Activated T-cell treated with anti-CD3 and anti-CD28 coated beads for 24 hours (primary cell): ENCODE measurements at places on chromosomes 4 and X.

GRCh38 chr4:173415885-173416653 is 17.2 kb upstream of the SCRG1 start:
- DNase-seq: no peak

GRCh38 chr4:110754716-110755115 is 131.8 kb upstream of the PITX2 start:
- DNase-seq: no peak

- no peak for DNase-seq
Measured at GRCh38 chr4:114225436-114225835, 246.0 kb upstream of the ARSJ start.

GRCh38 chr4:7160951-7161440 is 31.3 kb upstream of the SORCS2 start:
- DNase-seq: no peak

GRCh38 chrX:68826113-68826980 is 2.5 kb upstream of the EFNB1 start:
- DNase-seq: no peak

- DNase-seq: no peak
Measured at GRCh38 chr4:153741541-153741940, 18.3 kb downstream of the RNF175 start.

- peak; percentile 80 for DNase-seq
Measured at GRCh38 chr4:56544573-56545131, 39.1 kb downstream of the ARL9 start.

GRCh38 chr4:123362103-123362502 is 34.5 kb upstream of the SPRY1 start:
- no peak for DNase-seq

- no peak for DNase-seq
Measured at GRCh38 chr4:72666910-72667309, 97.9 kb upstream of the ADAMTS3 start.

DNA sequence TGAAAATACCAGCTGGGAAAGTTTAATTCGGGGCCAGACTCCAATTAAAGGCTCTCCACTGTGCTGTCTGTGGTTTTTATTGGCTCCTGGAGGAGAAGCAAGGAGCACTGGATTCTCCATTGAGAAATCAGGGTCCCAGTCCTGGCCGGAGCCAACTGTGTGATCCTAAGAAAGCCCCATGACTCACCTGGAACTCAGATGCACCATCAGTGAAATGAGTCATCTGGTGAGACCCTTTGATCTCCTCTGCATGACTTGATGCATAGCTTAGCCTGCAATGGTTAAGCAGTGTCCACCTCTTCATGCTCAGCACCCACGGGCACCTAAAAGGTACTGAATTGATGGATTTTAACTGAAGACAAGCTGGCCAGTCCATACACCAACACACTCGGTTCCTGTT is 119.2 kb upstream of the VCX3B start:
- no peak for DNase-seq

DNA sequence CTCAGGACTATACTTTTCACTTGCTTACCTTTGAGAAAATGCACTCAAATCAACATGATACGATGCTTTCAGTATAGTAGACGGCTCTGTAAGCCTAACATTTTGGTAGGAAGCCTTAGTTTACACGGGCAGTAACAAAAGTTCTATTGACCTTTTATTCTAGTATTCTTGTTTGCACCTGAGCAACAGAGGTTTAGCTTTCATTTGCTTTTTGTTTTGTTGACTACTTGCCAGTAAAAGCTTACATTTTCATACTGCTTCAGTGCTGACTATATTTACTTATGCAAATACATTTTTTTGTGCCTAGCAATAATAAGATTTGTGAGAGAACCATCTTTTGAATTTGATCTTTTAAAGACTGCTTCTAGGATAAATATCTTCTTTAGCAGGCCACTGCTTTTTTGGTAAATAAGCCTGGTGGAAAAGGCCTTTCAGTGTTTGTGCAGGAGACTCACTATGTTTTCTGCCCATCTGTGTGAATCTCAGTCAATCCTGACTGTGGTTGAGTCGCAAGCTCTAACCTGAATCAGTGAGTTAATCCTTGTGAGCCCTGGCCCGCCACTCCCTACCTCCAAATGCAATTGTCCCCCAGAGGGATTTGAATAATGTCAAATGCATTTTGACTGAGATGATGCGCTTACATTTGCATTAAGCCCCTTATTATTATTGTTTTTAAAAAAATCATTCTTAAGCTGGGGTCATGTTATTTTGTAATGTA is 21.9 kb downstream of the FHIP1A start:
- DNase-seq: no peak

GRCh38 chr4:179563741-179564140 is 2121.5 kb upstream of the AGA start:
- no peak for DNase-seq
